ENCODE measurements at places on chromosomes 3 and 15.
A peak's percentile ranks its signal among the peaks of the same experiment; 100 is the strongest.

DNA sequence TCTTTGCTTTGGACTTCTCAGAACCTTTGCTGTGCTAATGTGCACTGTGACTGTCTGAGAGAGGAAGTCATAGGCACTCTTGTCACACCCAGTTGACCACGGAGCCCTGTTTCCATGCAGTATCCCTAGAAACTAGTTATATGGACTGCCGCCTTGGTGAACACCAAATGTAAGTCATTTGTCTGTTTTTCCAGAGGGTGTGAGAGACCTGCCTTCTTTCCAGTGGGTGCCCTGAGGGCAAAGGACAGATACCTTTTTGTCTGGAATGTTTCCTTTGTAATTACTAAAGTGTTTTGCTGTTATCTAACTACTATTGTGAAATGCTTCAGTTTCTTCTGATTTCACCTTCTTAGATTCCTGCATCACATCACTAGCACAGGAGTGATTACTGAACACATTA lies 91.8 kb downstream of the LARS2 start:
- DNase-seq, result no peak

- DNase-seq, result no peak
Observed at GRCh38 chr3:135895106-135895733, 70.3 kb upstream of the PPP2R3A start.

- no peak for DNase-seq
Observed at GRCh38 chr3:8210882-8211341, 290.7 kb upstream of the LMCD1 start.

DNA sequence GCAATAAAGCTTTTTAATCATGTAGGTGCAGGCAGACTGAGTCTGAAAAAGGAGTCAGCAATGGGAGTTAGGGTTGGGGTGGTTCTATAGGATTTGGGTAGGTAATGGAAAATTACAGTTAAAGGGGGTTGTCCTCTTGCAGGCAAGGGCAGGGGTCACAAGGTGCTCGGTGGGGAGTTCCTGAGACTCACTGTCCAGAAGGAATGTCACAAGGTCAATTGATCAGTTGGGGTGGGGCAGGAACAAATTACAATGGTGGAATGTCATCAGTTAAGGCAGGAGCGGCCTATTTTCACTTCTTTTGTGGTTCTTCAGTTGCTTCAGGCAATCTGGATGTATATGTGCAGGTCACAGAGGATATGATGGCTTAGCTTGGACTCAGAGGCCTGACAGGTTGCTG lies 13.9 kb downstream of the CCR5AS start:
- DNase-seq, result no peak

GRCh38 chr3:59267021-59267420 lies 217.2 kb upstream of the CFAP20DC start:
- DNase-seq, result no peak

GRCh38 chr3:39982665-39983357 lies 173.4 kb downstream of the MYRIP start:
- no peak for DNase-seq

DNA sequence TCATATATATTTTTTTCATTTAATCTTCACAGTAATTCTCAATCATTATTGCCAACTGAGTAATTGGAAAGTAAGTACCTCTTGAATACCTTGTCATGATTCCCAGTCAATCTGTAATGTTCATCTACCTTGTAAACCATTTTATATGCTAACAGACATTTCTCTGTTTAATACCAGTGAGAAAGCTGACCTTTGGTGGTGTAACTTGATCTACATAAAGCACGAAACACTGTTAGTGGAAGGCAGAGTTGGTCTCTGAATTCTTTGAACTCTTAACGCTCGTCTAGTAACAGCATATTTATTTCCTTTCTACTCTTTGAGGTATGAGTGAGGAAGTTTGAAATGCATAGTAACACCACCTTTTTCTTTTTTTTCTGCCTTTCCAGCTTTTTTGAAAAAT lies 59.5 kb downstream of the SLC25A26 start:
- no peak for DNase-seq

DNA sequence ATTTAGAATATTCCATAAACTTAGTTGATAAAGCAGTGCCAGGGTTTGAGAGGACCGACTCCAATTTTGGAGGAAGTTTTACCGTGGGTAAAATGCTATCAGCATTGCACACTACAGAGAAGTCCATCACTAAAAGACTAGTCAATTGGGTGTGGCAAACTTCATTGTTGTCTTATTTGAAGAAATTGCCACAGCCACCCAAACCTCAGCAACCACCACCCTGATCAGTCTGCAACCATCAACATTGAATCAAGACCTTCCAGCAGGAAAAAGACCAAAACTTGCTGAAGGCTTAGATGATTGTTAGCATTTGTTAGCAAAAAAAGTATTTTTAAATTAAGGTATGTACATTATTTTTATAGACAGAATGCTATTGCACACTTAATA lies 60.5 kb downstream of the KLF13 start:
- DNase-seq, result no peak

DNA sequence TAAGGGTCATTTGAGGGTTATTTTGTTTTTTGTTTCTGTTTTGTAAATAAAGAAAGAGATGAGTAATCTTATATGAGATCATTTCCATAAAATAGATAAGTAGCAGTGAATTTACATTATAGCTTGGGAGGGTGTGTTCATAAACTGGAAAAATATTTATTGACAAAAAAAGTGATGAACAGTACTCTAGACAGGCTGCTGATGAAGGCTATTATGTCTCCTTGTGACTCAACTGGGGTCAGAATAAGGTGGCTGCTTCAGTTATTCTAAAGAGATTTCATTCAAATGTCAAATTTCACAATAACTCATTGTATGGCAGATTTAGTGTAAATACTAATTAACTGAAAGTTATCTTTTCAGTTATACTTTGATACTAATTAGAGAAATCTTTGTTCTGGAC lies 251.1 kb upstream of the CMC1 start:
- no peak for DNase-seq

DNA sequence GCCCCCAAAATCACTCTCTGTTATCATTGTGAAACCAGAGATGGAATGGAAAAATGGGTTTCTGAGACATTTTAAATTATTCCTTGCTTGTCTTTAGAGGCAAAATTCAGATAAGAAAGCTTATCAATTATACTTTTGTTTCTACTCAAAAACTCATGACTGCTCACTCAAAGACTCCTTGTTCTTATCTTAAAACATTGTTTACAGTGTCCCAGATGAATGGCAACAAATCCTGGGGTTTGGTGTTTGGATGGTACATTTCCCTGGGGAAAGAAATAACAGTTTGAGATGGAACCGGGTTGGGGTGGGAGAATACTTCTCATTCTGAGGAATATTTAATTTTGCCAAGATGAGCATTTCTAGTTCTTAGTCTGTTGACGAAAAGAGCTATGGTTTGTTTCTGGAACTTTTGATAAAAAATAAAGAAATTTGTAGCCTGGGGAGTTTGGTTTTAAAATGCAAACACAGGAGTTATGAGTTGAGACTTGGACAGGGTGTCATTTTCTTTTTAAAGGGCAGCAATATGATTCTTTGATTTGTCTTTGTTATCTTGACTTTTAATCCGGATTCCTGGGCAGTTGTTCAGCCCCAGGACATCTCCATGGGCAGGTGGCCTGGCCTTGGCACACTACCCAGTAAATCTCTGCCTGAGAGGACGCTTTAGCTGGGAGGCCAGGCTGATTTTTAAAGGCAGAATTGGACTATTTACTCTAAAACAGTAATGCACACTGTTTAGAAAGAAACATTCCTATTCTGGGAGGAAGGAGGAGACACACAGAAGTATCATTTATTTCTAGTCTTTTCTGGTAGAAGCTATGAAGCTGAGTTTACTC lies 32.4 kb downstream of the BTD start:
- DNase-seq, result no peak

DNA sequence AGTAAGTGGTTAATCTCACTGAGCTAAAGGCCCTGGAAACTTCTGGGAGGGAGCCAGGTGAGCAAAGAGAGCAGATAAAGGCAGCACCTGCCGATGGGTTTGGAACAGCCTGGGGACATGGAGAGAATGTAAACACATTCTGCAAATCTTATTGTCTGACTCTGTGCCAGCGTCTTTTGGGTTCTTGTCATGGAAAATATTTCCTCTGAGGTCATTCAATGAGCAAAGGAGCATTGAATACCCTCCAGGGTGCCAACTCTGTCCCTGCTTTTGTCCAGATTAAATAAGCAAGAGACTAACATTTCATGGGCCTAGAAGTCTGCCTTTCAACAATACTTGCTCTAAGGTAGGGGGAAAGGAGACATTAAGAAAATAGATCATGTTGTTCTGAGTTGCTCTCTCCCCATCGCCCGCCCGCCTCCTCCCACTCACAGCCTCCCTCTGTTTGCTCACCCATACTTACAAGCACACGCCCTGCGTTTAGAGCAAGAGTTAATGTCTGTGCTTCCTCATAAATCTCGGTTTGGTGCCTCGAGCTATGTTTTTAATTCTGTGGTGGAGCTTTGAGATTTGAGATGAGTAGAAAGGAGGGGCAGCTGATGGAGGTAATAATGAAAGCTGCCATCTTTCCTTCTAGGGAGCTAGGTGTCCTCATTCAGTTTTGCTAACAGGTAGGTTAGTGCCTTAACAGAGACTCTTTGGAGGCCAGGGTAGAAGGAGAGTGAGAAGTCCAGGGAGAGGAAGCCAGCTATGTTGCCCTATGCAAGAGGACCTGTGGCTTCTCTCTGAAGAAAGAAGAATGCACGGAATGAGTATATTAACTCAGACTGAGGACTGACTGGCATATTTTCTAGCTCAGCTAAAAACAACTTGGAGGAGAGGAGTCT lies 132.9 kb downstream of the TPRG1 start:
- peak; percentile 76 for DNase-seq

DNA sequence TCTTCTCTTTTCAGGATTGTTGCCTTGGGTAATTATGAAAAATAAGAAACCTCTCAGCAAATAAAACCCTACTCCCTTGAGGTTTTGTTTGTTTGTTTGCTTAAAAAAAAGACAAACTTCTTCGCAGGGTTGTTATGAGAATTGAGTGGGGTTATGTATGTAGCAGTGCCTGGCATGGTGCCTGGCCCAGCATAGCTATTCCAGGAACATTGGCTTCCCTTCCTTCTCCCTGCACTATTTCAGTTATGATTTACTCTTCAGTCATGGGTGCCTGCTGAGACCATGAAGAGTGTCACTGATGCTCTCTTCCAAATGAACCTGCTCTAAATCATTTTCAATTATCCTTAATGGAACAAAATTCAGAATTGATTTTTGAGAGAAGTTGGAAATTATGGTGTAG lies 283.5 kb upstream of the ROPN1 start:
- DNase-seq, result no peak

- DNase-seq, result no peak
Observed at GRCh38 chr15:78018946-78019644, 58.4 kb downstream of the TBC1D2B start.

DNA sequence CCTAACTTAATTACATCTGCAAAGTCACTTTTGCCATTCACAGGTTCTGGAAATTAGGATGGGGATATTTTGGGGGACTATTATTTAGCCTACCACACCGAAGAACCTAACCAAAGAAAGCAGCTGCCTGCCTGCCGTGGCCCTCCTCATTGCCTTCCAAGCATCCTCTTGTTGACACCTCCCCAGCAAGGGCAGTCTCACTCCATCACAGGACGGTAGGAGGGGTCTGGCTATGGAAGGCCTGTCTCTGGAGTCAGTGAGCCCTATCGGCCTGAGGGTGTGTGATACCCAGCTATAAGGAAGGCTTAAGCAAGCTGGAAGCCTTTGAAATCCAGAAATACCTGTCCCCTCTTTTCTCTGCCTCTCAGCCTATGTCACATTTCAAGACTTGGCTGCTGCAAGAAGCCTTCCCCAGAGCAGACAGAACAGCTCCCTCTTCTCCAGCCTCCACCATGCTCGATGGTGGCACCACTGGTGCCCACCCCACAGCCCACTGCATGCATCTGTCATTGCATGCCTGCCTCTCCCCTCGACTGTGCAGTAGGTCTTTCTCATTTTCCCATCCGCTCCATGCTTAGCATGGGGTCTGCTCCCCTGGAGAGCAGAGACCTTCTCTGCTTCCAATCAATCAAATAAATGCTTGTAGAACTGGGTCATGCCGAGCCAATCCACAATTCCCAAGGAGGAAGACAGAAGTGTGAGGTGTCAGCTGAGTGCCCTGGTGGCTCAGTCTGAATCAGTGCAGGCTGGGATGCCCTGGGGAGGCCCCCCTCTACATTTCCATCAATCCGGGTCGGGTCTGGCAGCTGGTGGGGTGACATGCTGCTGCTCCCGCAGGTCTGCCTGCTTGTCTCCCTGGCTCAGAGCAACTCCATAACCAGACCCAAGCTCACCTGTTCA lies 23.9 kb upstream of the LOXL1 start:
- DNase-seq, result no peak

DNA sequence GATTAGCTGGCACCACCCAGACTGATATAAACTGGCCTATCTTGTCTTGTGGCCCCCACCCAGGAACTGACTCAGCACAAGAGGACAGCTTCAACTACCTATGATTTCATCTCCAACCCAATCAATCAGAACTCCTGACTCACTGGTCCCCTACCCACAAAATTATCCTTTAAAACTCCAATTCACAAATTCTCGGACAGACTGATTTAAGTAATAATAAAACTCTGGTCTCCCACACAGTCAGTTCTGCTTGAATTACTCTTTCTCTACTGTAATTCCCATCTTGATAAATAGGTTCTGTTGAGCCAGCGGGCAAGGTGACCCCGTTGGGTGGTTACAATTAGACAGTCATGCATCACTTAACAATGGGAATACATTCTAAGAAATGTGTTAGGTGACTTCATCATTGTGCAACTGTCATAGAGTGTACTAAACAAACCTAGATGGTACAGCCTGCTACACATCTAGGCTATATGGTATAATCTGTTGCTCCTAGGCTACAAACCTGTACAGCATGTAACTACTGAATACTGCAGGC lies 48.1 kb upstream of the MAP4 start:
- DNase-seq, result no peak

- DNase-seq, result no peak
Observed at GRCh38 chr3:125137358-125138033, 75.1 kb downstream of the SLC12A8 start.

DNA sequence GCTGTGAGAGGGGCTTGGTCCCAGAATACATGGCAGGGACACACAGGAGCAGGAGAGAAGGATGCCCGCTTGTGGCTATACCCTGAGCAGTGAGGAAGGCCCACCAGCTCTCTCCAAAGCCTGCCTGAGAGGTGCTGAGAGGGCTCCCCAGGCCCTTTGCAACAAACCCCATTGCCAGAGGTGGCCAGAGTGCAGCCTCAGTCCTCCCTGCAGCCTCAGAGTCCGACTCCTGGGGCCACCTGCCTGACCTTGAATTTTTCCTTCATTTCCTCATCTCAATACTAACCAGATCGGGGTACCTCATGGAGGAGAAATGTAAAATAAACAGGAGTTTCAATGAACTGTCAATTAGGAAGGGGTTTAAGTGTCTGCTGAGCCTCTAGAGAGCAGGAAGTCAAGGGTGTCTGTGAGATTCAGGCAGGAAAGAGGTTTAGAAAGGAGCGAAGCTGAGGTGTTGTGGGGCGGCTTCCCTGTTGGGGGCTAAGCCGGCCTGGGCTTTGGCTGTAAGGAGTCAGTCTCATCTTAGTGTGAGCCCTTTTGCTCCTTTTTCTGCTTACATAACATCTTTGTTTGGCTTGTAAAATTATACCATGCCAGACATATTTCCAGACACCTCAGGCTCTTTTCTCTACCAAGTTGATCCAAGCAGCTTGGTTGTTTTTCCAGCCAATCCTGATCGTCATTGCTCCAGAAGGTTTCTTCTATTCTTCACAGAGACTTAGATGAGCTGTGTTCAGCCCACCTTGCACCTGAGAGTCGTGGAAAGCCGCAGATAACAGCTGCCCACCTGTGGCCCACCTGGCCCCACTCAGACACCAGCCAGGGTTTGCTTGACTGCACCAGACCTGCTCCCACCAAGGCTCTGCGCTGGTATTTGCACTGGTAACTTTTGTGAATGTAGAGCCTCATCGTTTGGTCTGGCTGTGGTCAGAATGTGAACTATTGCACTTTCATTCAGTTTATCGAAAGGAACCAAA lies 36.7 kb downstream of the CMTM7 start:
- no peak for DNase-seq

GRCh38 chr3:13093687-13094086 lies 20.5 kb upstream of the IQSEC1 start:
- peak; percentile 87 for DNase-seq

Data from SHP77 treated with DMSO at 0.1 percent for 48 hours (cell line).